Activated CD4-positive, alpha-beta T cell treated with anti-CD3 and anti-CD28 coated beads, Interleukin-2, amount 10 ng/mL, durations not matched to agents 7 days and 5 days (primary cell): ENCODE measurements at places on chromosomes 4 and X. TPM values are rescaled to one million over a fixed set of nuclear protein-coding genes. Genes with fewer than 3 reads are reported as not detected.

The EMCN gene
- not detected for total RNA-seq

The BBS12 gene
- total RNA-seq, result 1.7 TPM

The CDKL5 gene
- total RNA-seq, result 1.6 TPM

The GLOD5 gene
- total RNA-seq, result not detected

The CSAG1 gene
- total RNA-seq, result not detected

The SSX2 gene
- not detected for total RNA-seq

The FOXR2 gene
- not detected for total RNA-seq

The ARR3 gene
- not detected for total RNA-seq

The SASH3 gene
- 254 TPM for total RNA-seq

The ADAMTS3 gene
- total RNA-seq, result not detected

The RASL11B gene
- 0.10 TPM for total RNA-seq

The EGFL6 gene
- total RNA-seq, result 2.0 TPM

The LUZP4 gene
- total RNA-seq, result not detected

The AKAP4 gene
- total RNA-seq, result not detected

The GABRQ gene
- not detected for total RNA-seq

The CENPE gene
- total RNA-seq, result 65.0 TPM

The CNKSR2 gene
- total RNA-seq, result 10.3 TPM

The ADGRG4 gene
- total RNA-seq, result not detected

The HS3ST1 gene
- total RNA-seq, result not detected

- H3K27me3 ChIP-seq, result peaks cover 2% of the 10 kb centered on the region
- H3K4me3 ChIP-seq, result no peak overlapping the region
- no peak for DNase-seq
- H3K27ac ChIP-seq, result no peak overlapping the region
- H3K36me3 ChIP-seq, result no peaks in the 10 kb centered on the region
- H3K4me1 ChIP-seq, result no peaks in the 10 kb centered on the region
Observed at GRCh38 chr4:75422998-75423397, 91.2 kb downstream of the RCHY1 start.

- DNase-seq, result no peak
- H3K27me3 ChIP-seq, result no peaks in the 10 kb centered on the region
- H3K4me1 ChIP-seq, result no peaks in the 10 kb centered on the region
- H3K27ac ChIP-seq, result no peak overlapping the region
Observed at GRCh38 chr4:182582245-182582644, 334.9 kb downstream of the DCTD start.

GRCh38 chr4:101288365-101289145, 58.8 kb downstream of the PPP3CA start:
- peaks cover 2% of the 10 kb centered on the region for H3K36me3 ChIP-seq
- no peaks in the 10 kb centered on the region for H3K27me3 ChIP-seq
- DNase-seq, result no peak
- no peak overlapping the region for H3K27ac ChIP-seq

GRCh38 chrX:63506320-63506719, 155.2 kb upstream of the SPIN4 start:
- H3K27me3 ChIP-seq, result no peaks in the 10 kb centered on the region
- no peak overlapping the region for H3K4me3 ChIP-seq
- DNase-seq, result no peak
- peaks cover 10% of the 10 kb centered on the region for H3K4me1 ChIP-seq
- no peaks in the 10 kb centered on the region for H3K36me3 ChIP-seq
- no peak overlapping the region for H3K27ac ChIP-seq

GRCh38 chrX:65406532-65406931, 128.1 kb downstream of the LAS1L start:
- no peak overlapping the region for H3K27ac ChIP-seq
- peaks cover 2% of the 10 kb centered on the region for H3K4me1 ChIP-seq
- H3K4me3 ChIP-seq, result peak overlapping the region; percentile 47
- H3K27me3 ChIP-seq, result peaks cover 48% of the 10 kb centered on the region
- DNase-seq, result peak; percentile 14

DNA sequence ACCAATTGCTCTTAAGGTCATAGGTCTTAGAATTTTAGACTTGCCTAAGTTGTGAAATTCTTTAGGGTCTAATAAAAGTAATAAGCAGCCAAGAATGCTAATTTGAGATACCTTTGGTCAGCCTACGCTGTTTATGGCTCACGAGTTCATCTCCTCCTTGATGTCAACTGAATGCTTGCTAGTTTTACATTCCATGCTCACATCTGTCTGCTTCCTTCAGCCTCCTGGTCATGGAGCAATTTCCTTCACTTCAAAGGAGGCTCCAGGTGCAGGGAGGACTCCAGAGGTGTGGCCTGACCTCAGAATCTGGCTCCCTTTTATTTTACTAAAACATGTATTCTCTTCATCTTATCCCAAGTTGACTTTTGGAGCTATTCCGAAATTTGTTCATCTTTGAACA, 23.3 kb upstream of the LNX1 start:
- peaks cover 6% of the 10 kb centered on the region for H3K27me3 ChIP-seq
- DNase-seq, result no peak
- no peak overlapping the region for H3K4me3 ChIP-seq

DNA sequence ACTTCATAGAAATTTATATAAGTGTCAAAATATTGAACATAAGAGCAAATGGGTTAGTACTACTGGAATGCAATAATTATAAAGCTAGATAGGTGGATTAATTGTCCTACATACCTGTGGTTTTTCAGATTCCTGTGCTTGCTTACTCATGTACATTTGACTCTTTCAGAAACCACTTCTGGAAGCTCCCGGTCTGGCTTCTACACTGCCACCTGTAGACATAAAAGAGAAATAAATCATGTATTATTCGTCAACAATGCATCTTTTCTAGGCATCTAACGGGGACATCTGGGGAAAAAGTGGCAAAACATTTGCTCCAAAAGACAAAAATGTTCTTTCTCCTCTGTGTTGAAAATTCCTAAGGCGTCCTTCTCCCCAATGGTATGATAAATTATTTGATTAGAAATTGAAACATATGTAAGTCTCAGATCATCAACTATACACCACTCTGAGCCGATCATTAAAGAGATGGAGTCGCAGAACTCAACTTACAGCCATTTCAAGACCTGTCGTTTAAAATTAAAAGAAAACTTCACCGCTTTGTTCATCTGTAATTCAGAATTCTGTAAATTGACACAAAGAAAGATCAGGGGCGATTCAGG, 648.7 kb upstream of the DIPK2B start:
- peak overlapping the region; percentile 90 for H3K27ac ChIP-seq
- peak; percentile 25 for DNase-seq
- H3K4me1 ChIP-seq, result peaks cover 43% of the 10 kb centered on the region
- H3K4me3 ChIP-seq, result peak overlapping the region; percentile 94
- H3K27me3 ChIP-seq, result no peaks in the 10 kb centered on the region
- H3K36me3 ChIP-seq, result peaks cover 19% of the 10 kb centered on the region

GRCh38 chr4:99024481-99025275, 29.2 kb downstream of the METAP1 start:
- H3K36me3 ChIP-seq, result peaks cover 34% of the 10 kb centered on the region
- H3K27me3 ChIP-seq, result no peaks in the 10 kb centered on the region
- DNase-seq, result no peak
- peak overlapping the region; percentile 4 for H3K27ac ChIP-seq
- H3K4me3 ChIP-seq, result no peak overlapping the region

GRCh38 chr4:157072002-157072401, 3.9 kb upstream of the GLRB start:
- H3K36me3 ChIP-seq, result no peaks in the 10 kb centered on the region

DNA sequence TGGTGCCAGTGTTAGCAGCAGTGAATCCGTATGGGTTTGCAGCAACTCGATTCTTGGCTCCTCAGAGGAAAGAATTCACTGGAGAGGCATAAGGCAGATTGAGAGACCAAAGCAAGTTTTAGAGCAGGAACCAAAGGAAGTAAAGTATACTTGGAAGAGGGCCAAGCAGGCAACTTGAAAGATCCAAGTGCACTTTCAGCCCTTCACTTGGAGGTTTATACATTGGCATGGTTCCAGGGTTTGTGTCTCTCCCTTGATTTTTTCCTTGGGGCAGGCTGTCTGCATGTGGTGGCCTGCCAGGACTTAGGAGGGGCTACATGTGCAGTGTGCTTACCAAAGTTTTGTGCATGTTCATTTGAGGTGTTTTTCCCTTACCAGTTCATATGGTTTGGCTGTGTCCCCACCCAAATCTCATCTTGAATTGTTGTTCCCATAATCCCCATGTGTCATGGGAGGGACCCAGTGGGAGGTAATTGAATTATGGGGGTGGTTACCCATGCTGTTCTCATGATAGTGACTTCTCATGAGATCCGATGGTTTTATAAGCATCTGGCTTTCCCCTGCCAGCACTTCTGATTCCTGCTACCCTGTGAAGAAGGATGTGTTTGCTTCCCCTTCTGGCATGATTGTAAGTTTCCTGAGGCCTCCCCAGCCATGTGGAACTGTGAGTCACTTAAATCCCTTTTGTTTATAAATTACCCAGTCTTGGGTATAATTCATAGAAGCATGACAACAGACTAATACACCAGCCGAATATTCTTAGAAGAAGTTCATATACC, 86.2 kb upstream of the TSPAN5 start:
- no peak for DNase-seq
- H3K36me3 ChIP-seq, result no peaks in the 10 kb centered on the region
- no peaks in the 10 kb centered on the region for H3K4me1 ChIP-seq
- H3K27ac ChIP-seq, result no peak overlapping the region

- DNase-seq, result no peak
- H3K27me3 ChIP-seq, result no peaks in the 10 kb centered on the region
- no peak overlapping the region for H3K4me3 ChIP-seq
- H3K4me1 ChIP-seq, result peaks cover 37% of the 10 kb centered on the region
Observed at GRCh38 chr4:87101543-87102199, 118.7 kb downstream of the KLHL8 start.

- peaks cover 3% of the 10 kb centered on the region for H3K27me3 ChIP-seq
- H3K36me3 ChIP-seq, result peaks cover 7% of the 10 kb centered on the region
- DNase-seq, result no peak
- H3K27ac ChIP-seq, result no peak overlapping the region
Observed at GRCh38 chrX:63349307-63349706, 1.8 kb downstream of the SPIN4 start.

DNA sequence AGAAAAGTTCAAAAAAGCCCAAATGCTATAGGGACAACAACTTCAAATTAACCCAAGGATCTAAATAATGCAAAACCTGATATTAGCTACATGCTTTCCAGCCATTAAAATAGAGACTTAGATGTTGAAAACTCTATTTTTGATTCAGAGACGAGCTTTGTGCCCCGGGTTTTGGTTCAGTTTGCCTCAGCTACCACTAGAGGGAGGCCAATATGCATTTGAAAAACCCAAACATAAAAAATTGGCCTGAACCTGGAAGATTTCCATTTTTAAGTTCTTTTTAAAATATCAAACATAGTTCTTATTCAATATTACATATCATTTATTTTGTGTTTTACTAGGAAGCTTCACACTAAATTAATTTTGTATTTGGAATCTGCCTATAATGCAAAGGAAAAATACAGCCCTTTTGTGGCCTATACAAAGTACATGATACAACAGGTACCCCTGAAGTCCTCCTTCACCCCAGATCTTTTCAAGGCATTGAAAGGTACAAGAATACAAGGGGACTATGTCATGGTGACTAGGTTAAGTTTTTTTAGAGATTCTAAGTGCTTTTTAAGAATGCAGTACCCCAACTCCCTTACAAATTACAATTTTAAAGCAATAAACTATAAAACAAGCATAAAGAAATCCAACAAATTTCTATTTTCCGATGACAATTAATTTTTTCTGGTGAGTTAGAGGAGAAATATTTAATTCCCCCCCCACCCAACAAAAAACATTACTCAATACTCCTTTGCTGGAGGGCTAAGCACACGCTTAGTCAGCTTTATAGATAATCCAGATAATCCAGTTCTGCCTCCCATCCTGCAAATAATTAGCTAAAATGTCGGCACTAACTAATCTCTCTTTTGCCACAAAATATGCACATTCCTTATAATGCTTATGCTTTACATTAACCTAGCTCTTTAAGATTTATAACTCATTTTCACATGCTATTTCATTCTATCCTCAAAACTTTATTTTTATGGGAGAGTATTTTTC, 97.7 kb upstream of the PTPN13 start:
- no peak overlapping the region for H3K4me3 ChIP-seq
- no peak overlapping the region for H3K27ac ChIP-seq
- H3K27me3 ChIP-seq, result peaks cover 2% of the 10 kb centered on the region

GRCh38 chr4:48071191-48071590, 54.6 kb downstream of the NIPAL1 start:
- DNase-seq, result no peak
- H3K4me3 ChIP-seq, result no peak overlapping the region
- H3K27me3 ChIP-seq, result no peaks in the 10 kb centered on the region
- peaks cover 72% of the 10 kb centered on the region for H3K36me3 ChIP-seq
- peaks cover under 1% of the 10 kb centered on the region for H3K4me1 ChIP-seq

DNA sequence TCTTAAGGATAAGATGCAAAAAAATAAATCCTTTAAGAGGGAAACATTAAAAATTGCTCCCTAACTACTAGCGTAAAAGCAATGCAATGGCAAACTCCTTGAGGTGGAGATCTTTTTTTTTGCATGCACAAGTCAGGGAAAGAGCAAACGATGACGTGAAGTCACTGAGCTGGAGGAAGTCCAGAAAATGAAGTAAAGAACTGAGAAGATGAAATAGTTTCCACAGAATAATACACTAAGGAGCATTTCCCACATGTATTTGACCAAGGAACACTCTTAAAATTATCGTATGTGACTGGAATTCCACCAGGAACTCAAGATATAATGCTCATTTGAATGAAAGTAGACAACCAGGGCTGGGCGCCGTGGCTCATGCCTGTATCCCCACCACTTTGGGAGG, 21.0 kb upstream of the DOCK11 start:
- H3K27me3 ChIP-seq, result no peaks in the 10 kb centered on the region
- H3K4me1 ChIP-seq, result no peaks in the 10 kb centered on the region
- no peak for DNase-seq
- no peak overlapping the region for H3K27ac ChIP-seq
- no peaks in the 10 kb centered on the region for H3K36me3 ChIP-seq
- H3K4me3 ChIP-seq, result no peak overlapping the region

DNA sequence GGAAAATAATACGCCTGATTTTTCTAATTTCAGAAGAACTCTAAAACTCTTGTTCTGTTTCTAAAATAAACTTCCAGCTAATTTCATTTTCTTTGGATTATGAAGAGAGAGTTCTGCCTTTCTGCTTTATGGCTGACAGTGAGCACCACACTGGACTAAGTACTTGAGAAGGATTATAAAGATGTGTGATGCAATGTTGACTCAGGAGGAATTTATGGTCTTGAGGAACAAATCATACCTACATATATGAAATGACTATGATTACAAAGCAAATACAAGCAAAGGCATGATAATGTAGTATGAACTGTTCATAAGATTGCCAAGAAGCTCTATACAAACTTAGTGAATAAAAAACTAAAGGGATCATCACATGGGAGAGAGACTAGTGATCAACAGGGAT, 13.0 kb upstream of the SLC25A5 start:
- H3K4me3 ChIP-seq, result no peak overlapping the region
- no peak overlapping the region for H3K27ac ChIP-seq
- H3K4me1 ChIP-seq, result no peaks in the 10 kb centered on the region
- H3K27me3 ChIP-seq, result no peaks in the 10 kb centered on the region
- DNase-seq, result no peak

DNA sequence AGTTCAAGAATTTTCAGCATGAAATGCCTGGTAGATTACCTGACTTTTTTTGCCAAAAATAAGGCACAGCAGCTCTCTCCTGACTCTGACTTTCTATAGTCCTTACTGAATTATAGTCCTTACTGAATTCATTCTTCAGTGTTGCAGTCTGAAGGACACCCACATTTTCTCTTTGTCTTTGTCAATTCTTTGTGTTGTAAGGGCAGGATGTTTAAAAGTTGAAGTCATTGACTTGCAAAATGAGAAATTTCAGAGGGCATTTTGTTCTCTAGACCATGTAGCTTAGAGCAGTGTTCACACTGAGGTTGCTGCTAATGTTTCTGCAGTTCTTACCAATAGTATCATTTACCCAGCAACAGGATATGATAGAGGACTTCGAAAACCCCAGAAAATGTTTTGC, 168.0 kb downstream of the SOWAHB start:
- no peak overlapping the region for H3K27ac ChIP-seq
- no peak for DNase-seq
- no peaks in the 10 kb centered on the region for H3K27me3 ChIP-seq
- no peaks in the 10 kb centered on the region for H3K4me1 ChIP-seq
